ENCODE measurements at places on chromosomes 7 and 10.

- no peak for DNase-seq
Observed at GRCh38 chr10:43884501-43885105, 235.9 kb upstream of the ZNF32 start.

GRCh38 chr7:132152131-132152889 is 424.0 kb downstream of the PLXNA4 start:
- no peak for DNase-seq

- no peak for DNase-seq
Observed at GRCh38 chr10:44311563-44312051, 73.3 kb downstream of the CXCL12 start.

GRCh38 chr10:49242604-49243003 is 54.4 kb upstream of the TMEM273 start:
- no peak for DNase-seq

Measured in CD8-positive, alpha-beta T cell (primary cell).